COLO829 (cell line): ENCODE measurements at places on chromosomes 3 and 15.
A peak's percentile ranks its signal among the peaks of the same experiment; 100 is the strongest.

DNA sequence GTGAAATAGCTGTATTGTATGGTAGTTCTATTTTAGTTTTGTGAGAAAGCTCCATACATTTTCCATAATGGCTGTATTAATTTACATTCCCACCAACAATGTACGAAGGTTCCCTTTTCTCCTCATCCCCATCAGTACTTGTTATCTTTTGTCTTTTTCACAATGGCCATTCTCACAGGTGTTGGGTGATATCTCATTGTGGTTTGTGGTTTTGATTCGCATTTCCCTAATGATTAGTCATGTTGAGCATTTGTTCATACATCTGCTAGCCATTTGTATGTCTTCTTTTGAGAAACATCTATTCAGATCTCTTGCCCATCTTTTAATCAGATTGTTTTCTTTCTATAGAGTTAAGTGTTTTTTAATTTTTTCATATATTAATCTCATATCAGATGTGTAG lies 931.9 kb downstream of the IGSF11 start:
- DNase-seq: no peak

DNA sequence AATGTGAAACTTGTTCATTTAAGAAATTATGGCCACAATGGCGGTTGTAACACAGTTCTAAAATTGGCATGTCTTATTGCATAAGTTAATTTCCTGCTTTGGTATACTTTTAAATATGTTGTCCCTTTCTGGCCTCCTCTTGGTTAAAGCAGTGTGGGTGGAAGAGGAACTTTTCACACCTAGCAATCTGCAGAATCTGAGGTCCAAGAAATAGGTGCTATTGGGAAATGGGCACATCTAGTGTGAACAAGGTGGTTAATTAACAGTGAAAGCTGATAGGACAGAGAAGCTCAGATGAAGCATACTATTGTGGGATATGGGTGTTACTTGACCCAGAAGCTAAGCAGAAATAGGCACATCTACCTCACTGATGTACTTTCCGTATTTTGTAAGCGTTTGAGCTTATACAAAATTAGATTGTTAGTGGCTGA lies 10.6 kb downstream of the CMC1 start:
- no peak for DNase-seq

DNA sequence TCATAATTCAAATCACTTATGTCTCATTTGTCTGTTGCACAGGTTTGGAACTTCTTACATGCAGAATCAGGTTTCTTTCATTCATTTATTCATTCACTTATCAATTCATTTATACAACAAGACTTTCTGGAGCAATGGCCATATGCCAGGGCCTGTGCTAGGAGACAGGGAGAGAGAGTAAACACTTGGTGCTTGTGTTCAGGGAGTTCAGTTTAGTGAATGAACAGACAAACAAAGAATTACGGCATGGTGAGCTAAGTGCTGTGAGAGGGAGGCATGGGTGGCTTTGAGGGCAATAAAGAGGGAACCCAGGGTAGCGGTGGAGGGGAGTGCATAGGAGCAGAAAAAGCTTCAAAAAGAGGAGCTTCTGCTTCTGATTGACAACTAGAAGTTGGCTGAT lies 8.5 kb upstream of the IREB2 start:
- no peak for DNase-seq

DNA sequence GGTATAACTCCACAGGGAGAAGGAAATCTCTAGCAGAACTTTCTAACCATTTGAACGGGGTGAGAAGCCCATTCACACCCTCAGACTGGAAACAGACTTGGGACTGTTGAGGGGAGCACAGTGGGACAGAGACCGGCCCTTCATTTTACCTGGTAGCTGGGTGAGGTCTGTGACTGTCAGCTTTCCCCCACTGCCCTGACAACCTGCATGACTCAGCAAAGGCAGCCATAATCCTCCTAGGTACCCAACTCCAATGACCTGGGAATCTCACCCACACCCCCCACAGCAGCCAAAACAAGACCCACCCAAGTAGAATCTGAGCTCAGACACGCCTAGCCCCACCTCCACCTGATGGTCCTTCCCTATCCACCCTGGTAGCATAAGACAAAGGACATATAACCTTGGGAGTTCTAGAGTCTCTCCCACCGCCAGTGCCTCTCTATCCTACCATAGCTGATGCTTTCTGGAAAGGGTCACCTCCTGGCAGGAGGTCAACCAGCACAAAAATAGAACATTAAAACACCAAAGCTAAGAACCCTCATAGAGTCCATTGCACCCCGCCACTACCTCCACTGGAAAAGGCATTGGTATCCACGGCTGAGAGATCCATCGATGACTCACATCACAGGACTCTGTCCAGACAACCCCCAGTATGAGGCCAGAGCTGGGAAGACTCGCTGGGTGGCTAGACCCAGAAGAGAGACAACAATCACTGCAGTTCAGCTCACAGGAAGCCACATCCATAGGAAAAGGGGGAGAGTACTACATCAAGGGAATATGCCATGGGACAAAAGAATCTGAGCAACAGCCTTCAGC lies 28.0 kb downstream of the SENP7 start:
- DNase-seq: no peak

GRCh38 chr3:184129012-184129411 lies 6.1 kb upstream of the EIF2B5 start:
- DNase-seq: no peak

DNA sequence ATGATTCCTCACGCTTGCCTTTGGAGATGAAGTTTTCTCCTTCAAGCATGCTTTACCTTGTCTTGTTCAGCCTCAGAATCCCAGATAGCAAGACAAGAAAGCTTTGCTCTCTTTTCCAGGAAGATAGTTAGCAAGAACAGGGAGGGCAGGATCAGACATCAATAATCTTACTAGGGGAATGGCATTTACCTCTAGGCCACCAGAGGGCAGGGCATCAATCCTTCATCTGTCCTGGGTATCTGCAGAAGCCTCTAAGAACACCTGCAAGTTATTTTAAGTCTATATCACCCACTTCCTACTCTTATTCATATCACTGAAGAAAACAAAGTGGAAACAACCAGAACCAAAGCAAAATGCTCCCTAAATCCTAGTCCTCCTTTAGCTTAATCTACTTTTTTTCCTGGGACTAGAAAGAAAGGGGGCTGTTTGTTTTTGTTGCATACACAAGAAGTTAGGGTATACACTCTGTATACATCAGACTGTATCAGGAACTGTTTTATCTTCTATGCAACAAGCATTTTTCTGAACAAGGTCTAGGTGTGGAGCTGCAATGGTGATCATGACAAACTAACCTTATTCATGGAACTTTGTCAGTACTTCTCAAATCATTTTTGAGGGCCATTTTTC lies 862.5 kb downstream of the CADM2 start:
- peak; percentile 8 for DNase-seq

DNA sequence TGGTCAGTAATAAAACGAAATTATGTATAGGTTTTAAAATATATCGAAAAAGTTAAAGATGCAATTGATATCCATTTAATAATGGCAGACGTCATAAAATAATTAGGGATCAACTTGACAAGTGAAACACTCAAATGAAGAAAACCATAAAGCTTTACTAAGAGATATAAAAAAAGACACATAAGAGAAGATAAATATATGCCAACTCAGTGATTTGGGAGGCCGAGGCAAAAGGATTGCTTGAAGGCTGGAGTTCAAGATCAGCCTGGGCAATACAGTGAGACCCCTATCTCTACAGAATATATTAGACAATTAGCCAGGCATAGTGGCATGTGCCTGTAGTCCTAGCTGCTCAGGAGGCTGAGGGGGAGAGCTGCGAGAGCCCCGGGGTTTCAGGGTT lies 190.5 kb downstream of the SV2B start:
- no peak for DNase-seq

- no peak for DNase-seq
Observed at GRCh38 chr15:79212589-79213157, 69.8 kb upstream of the ANKRD34C start.

DNA sequence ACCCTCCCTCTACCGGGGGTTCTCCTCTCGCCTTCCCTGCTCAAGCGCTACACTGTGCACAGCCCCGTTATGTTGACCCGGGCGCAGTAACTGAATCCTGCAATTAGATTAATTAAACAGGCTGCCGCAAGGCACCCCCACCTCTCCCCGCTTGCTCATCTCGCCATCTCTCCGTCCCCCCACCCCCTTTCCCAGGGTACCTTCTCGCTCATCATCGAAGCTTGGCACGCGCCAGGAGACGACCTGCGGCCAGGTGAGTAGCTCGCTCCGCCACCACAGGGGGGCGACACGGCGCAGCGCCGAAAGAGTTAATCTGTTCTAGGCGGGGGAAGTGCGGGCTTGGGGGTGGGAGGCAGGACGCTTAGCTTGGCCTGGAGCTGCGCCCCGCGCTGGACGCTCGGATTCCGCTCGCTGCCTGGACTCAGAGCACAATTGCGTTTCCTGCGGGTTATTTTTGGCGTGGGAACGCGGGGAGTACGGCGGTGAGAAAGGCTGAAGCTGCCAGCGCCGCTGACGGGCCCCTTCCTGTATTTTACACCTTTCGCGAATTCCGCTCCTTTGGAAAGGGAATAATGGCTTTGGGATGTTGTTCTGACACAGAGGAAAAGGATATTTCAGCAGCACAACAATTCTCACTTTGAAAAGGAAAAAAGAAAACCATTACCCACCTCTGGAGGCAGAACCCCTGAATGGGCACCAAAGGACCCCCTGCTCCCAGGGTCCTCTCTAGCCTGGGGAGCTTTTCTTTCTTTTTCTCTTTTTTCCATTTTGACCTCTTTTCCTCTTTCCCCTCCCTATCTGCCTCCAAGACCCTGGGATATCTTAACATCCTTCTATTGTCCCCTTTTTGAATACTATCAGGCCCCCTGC lies 1.5 kb downstream of the DLL4 start:
- DNase-seq: no peak

GRCh38 chr3:10957976-10958749 lies 34.4 kb upstream of the SLC6A1 start:
- no peak for DNase-seq

DNA sequence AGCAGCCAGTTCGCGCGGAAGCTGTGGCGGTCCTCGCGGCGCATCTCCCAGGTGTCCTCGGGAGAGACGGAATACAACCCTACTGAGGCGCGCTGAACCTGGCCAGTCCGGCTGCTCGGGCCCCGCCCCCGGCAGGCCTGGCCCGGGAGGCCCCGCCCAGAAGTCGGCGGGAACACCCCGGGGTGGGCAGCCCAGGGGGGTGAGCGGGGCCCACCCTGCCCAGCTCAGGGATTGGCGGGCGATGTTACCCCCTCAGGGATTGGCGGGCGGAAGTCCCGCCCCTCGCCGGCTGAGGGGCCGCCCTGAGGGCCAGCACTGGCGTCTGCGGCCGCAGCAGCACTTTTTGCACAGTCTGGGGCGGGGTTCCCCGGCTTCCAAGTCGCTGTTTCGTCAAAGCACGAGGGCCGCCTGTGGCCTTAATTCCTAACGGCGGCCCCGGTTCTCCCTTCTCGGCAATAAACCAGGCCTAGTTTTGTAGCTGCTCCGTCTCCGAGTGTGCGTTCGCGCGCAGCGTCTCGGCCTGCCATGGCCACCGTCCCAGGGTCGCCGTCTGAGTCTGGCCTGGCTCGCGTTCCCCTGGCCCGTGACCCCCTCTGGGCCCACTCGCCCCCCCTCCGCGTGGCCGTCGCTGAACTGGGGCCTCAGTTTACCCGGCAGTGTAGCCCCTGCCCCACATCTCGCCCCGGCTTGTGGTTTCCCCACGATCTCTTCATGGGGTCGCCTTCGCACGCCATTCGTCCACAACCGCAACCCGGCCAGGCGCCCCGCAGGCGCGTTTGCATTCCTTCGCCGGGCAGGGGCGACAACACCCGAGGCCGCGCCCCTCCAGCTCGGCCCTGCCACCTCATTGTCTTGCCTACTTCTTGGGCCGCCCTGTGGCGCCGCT lies 30.0 kb downstream of the NBEAL2 start:
- peak; percentile 95 for DNase-seq

DNA sequence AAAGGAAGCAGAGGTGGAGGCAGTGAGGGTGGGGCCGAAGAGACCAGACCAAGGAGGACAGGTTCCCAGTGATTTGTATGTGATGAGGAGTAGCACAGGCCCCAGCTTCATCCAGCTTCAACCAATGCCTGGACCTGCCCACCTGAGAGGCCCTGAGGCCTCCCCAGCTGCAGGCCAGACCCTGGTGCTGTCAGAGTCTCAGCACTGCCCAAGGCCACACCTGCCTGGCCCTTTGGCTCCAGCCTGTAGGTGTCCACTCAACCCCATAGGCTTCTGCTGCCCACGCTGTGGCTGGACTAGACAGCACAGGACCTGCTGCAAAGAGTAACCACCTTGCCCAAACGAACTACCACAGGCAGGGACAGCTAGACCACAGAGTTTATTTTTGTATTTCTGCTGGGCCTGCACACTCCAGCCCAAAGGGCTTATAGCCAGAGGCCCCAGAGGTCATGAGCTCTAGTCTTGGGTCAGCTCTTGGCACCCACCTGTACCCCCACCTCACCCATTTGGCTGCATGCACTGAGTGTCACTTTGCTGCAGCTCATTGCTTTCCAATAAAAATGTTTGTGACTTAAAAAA lies 81.9 kb upstream of the CDV3 start:
- no peak for DNase-seq

- DNase-seq: no peak
Observed at GRCh38 chr3:5332270-5332956, 144.9 kb downstream of the EDEM1 start.

- no peak for DNase-seq
Observed at GRCh38 chr3:37904601-37905000, 42.9 kb downstream of the CTDSPL start.

DNA sequence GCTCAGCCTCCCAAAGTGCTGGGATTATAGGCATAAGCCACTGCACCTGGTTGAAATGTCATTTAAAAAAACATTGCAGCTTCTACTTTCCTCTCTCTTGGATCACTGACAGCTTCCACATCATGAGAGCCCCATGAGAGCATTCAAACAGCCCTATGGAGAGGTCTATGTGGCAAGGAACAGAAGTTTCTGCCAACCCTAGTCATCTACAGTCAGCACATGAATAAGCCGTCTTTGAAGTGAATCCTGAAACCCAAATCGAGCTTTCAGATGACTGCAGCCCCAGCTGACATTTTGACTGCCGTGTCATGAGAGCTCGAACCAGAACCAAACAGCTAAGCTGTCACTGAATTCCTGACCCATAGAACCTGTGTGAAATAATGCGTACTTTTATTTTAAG lies 39.8 kb downstream of the CD200R1L start:
- no peak for DNase-seq

GRCh38 chr3:28267984-28268849 lies 26.8 kb downstream of the CMC1 start:
- no peak for DNase-seq

DNA sequence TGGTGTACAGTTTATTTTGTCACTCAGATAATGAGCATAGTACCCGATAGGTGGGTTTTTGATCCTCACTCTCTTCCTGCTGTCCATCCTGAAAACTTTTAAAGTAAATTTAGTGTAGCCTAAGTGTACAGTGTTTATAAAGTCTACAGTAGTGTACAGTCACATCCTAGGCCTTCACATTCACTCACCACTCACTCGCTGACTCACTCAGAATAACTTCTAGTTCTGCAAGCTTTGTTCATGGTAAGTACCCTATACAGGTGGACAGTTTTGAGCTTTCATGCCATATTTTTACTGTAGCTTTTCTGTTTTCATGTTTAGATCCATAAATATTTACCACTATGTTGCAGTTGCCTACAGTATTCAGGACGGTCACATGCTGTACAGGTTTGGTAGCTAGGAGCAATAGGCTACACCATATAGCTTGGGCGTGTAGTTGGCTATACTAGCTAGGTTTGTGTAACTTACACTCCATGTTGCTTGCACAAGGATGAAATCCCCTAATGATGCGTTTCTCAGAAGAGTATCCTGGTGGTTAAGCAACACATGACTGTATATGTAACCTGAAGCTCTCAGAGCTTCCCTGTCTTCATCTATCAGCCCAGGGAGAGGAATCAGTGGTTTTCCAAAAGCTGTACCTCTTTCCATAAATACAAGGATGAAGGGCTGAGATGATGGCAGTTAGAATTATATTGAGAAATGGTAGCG lies 87.6 kb upstream of the SLC25A26 start:
- no peak for DNase-seq
